Germinal center (tissue), 1 donor: ENCODE measurements at places on chromosomes 3 and 15.

DNA sequence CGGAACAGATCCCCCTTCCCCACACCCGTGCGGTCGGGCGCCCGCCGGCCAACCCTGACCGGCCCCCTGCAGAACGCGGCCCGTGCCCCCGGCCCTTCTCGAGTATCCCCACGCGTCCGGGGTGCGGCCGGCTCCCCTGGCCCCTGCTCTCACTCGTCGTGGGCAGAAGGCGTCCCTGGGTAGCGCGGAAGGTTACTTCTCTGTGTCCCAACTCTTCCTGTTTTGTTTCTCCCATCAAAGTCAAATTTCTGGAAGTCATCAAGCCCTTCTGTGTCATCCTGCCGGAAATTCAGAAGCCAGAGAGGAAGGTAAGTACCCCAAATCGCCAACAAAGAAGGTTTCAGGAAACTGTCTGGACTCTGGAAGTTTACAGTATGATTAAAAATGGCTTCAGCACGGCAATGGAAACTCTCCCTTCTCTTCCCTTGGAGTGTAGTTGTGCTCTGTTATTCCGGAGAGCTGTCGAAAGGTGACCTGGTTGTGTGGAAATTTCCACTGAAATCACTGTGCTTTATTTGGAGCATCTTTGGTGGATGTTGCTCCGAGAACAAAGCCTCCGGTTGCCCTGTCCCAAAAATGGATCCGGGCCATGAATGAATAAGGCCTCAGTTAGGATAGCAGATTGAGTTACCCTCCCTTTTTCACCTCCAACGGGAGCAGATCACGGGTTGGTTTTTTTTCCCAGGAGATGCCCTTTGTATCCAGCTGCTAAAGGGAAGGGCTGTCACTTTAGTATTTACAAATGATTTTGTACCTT is 536 bp downstream of the SEC61A1 start:
- DNase-seq = peak; percentile 13

DNA sequence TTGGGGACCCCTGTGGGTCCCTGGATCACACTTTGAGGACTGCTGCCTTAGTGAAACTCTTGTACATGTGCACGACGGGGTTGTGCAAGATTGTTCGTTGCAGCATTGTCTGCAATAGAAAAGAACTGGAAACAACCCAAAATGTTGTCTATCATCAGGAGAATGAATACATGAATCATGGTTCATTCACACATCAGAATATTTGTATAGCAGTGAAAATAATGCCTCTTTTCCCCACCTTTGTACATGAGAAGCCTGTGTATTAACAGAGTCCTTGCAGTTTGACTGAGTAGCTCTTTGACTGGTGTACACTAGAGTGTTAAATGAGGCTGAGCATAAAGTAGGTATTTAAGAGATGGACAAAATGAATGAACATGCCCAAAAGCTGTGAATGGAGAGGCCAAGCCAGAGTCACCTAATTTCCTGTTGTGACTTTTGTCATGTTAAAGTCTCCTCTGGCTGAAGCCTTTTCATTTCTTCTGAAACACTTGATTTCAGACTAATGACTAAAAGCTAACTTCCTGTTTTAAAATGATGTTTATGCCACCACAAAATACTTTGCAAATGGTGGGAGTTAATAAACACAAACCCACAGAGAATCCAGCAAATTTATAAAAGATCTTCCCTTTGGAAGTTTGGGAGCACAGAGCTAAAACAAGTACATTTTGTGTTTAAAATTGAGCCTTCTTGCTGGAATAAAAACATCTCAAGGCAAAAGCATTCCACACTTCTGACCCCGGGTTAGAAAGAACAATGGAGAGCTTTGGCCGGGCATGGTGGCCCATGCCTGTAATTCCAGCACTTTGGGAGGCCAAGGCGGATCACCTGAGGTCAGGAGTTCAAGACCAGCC is 20.6 kb upstream of the USP3 start:
- no peak for DNase-seq

DNA sequence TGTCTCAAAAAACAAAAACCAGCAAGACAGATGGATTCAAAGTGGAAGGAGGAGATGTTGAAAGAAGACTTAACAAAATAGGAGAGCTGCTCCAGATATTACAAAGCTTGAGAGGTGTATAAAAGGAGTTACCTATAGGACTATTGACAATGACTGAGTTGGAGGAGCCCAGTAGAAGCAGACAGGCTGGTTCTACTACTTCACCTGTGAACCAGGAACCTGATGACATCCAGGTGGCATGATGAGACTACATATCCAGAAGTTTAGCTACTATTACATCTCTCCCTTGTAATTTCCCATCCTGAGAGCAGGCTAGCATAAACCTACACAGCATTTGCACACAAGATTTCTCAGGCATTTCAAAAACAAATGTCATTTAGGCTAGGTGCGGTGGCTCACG is 49.3 kb downstream of the CPEB1 start:
- no peak for DNase-seq

GRCh38 chr15:90647326-90647725 is 69.8 kb upstream of the BLM start:
- DNase-seq = no peak

GRCh38 chr15:34436126-34436955 is 1.3 kb downstream of the GOLGA8A start:
- DNase-seq = peak; percentile 14

DNA sequence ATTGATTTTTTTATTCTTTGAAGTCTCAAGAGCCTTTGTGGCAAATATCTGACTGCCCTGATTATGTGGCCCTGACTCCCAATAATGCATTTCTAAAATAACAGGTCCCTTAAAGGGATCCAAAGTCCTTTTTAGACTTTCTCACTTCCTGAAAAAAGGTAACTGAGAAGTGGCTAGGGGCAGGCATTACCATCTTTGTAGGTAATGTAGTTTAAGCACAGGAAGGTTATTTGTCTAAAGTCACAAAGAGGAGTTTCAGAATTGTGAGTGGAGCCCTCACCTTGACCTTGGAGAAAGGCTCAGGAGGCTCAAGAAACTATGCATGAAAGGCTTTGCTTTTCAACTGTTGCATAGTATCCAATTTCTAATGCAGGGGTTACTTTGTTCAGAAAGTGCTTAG is 142.9 kb upstream of the MRPL3 start:
- no peak for DNase-seq

GRCh38 chr3:161401389-161401788 is 30.1 kb upstream of the SPTSSB start:
- no peak for DNase-seq

DNA sequence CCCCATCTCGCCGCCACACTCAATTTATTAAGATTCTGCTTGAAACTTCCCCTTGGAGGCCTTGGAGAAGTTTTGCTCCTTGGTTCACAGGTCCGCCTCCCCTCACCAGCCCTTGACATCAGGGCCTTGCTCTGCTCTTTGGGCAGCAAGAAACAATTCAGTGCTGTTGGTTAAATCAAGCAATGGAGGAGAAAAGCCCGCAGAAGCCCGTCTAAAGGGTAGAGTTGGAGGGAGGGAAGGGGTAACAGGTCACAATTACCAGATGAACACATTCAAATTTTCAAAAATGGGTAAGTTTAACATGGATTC is 429 bp downstream of the PARP9 start:
- no peak for DNase-seq

DNA sequence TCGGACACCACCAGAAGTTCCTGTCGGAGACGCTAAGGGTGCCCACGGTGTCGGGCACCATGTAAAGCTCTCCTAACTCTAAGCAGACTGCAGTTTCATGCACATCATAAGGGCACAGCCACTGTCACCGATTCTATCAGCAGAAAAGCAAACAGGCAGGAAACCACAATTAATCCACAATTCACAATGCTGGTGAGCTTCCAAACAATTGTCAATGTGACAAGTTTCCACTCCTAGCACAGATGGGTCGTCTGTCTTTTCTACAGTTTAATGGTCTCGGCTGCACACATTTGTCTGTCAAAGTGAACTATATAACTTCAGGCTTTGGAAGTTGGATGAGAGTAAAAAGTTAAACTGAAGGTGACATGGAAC is 8.8 kb upstream of the OCA2 start:
- no peak for DNase-seq

DNA sequence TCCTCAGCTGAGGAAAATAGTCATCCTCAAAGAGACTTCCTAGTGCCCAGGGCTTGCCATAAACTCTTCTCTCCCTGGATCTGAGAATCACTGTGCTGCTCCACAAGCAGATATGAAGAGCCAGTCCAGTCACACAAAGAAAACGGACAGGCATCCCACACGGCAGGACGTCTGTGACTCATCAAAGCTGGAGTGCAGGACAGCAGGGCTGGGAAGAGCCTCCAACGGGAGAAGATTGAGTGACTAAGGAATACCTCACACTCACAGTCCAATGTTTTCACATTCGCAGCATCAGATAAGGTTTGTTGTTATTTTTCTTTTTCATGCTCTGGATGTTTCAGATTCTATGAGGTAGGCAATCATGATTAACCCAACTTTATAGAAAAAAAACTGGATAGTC is 57.8 kb downstream of the NEK10 start:
- DNase-seq = no peak

DNA sequence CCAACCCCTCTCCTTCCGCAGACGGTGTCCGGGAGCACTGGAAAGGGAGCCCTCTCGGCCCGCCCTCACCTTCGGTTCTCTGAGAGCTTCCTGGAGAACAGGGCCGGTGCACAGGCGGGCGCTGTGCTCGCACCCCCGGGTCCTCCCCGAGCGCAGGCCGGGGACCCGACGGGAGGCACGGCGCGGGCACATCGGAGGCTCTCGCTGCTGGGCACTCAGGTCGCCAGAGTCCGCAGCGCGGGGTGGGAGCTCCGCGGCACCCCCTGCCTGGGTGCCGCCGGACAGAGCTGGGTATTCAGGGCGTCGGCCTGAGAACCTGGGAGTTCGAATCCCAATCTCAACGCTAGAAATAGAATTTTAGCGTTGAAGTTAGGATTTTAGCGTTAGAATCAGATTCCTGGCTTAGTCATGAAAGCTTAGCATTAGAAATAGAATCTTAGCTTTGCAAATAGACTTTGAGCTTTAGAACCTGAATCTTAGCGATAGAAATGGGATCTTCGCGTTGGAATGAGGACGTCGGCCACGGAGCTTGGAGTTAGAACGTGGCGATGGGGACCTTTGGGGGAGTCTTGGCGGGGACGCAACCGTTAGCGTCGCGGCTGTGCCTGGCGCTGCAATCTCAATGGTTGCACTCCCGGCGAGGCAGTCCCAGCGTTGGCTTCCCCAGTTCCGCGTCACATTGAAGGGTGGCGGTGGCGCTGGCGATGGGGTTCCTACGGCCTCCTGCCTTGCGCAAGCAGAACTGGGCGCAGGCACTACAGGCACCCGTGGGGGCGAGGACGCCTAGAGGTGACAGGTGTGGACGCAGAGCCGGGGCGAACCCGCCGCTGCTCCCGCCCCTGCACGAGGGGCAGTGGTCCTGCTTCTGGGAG is 549 bp downstream of the TRH start:
- peak; percentile 14 for DNase-seq

DNA sequence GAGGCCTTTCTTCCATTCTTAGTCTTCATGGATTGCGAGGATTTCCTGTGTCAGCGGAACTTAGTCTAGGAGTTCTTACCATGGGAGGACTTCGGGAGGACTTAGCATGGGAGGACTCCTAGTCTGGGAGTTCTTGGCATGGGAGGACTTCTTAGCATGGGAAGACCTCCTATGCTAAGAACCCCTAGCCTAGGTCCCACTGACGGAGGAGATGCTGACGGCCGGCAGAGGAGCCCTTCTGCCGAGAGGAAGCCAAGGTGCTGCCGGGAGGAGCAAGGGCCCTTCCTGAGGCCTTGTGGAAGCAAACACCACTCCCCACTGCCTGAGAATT is 35.6 kb upstream of the LDHAL6B start:
- no peak for DNase-seq

GRCh38 chr3:17753632-17753992 is 11.2 kb upstream of the TBC1D5 start:
- DNase-seq = no peak

GRCh38 chr3:5756443-5756842 is 568.9 kb downstream of the EDEM1 start:
- no peak for DNase-seq

DNA sequence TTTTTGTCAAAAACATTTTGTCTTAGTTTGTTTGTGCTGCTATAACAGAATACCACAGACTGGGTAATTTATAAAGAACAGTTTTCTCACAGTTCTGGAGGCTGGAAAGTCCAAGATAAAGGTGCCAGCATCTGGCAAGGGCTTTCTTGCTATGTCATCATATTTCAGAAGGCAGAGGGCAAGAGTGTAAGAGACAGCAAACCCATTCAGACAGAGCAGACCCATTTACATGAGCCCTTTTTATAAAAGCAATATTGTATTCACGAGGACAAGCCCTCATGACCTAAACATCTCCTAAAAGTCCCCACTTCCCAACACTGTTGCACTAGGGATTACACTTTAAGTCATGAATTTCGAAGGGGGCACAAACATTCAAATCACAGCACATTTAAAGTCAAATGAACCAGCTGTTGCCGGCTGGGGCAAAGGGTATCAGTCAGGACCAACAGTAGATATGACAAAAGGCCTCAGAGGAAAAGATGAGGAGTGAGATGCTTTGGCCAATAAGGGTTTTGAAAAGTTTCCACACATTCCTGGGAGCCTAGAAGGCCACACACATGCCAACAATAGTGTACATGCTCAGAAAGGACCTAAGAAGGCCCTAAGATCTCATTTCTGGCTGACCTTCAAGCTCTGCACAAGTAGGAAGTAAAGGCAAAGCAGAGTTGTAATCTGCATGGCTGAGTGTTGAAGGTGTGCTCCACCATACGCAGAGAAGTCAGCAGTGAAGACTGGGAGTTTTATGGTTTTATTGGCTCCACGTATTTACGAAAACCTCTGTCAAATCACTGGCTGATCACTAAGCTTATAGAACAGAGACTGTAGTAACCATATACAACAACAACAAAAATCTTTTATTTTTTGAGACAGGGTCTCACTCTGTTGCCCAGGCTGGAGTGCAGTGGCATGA is 37.9 kb downstream of the UQCC5 start:
- no peak for DNase-seq

- DNase-seq = no peak
Measured at GRCh38 chr3:71271596-71271995, 311.9 kb downstream of the FOXP1 start.

DNA sequence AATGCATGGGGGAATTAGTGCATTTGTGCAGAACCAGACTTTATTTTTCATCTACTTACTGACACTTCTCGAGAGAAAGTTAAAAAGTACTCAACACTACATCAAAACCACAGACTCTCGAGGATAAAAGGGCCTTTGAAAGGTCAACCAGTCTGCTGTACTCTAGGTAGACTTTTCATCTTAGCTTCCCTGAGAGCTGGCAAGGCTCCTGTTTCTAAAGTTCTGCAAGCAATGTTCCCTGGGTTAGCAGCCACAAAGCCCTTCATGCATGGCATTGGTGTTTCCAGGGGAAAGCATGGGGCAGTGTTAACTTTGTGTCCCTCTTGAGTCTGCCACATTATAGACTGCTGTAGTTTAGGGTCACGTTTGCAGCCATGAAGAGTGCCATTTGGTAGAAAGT is 106.4 kb upstream of the PFN2 start:
- DNase-seq = no peak

GRCh38 chr3:130480736-130481135 is 36.2 kb upstream of the COL6A6 start:
- DNase-seq = no peak

DNA sequence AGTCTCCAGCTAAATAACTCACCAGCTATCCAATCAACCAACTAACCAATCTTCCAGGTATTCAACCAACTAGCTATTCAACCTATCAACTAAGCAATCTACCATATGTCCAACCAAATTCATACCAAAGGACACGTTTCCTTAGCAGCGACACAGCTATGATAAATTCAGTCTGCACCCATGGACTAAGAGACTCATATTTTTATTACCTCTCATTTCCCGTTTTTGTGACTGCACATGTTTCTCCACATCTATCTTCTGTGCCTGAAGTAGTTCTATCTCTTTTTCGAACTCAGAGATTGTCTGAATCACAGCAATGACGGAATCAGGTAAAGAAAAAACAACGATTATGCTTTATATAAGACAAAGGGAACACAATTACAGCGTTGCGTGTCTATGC is 34.0 kb upstream of the GNB5 start:
- no peak for DNase-seq
